ENCODE measurements at places on chromosomes 1 and 21.

GRCh38 chr1:114749835-114750234 is 7.9 kb downstream of the CSDE1 start:
- no peak for DNase-seq

- no peak for DNase-seq
These were observed 767.0 kb downstream of the MRPL39 start for GRCh38 chr21:24840287-24840686.

GRCh38 chr1:157419845-157420542 is 132.3 kb downstream of the FCRL5 start:
- no peak for DNase-seq

- DNase-seq = no peak
These were observed 172.6 kb downstream of the PLA2G4A start for GRCh38 chr1:187001198-187001889.

DNA sequence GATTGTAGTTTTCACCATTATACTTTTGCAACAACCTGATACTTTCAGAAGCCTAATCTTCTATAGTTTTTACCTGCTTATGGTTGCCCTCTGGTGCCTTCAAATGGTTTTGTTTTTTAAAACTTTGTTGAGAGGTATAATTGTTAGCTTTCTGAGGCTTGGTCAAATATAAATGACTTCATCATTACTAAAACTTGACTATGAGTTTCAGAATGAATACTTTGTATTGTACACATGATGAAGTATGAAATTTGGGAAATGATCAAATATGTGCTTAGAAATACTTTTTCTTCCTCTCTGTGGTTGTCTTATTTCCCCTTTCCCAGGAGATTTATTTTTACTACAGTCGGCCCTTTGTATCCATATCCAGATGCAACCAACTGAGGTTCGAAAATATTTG is 151.8 kb upstream of the B3GALT2 start:
- no peak for DNase-seq

DNA sequence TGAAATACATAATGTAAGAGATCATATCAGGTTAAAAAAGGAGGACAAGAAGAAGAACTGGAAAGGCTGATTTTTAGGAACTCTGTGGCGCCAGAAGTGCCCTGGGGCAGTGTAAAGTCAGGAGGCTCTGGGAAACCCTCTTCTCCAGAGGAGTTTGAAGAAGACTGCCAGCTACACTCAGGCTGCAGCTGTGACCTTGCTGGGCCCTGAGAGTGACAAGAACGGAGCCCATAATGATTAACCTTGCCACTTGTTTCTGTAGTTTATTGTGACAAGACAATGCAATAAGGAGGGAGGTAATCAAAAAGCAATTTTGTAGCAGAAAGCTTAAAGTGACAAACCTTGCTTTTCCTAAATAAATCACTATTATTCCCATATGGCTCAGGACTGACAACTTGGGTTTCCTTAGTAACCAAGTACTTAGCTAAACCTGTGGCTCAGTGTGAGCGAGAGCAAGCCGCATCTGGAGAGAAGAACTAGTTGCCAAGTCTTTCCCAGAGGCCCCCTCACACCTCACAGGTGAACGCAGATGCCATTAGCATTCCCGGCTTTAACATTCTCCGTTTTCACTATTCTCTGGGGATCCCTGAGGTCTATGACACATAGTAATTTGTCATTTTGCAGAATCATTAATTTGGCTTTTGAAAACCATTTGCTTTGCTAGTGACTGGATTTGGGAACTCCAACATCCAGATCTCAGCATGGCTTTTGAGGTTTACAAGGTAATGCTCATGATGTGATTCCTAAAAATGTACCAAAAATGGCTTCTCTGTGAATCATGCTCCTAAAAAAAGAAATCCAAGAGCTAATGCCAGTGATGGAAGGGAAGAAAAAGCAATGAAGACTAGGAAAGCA is 115.9 kb downstream of the OMA1 start:
- no peak for DNase-seq

DNA sequence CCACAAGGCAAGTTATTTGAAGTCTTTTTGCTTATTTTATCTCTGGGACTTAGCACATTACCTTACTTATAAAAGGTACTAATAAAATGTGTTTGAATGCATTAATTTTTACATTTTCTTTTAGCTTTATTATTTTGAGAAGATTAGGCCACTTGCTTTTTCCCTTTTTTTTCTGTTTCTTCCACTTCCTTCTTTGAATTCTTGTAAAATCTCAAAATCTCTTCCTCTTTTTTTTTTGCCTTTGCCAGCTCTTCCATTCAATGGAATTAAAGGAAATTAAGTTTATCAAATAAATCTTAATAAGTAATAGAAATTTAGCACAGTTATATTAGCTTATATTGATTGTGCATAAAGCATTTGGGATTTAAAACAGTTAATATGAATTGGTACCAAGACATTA is 260.9 kb downstream of the SRGAP2C start:
- no peak for DNase-seq

GRCh38 chr1:206737729-206738201 is 32.8 kb upstream of the IL19 start:
- DNase-seq = no peak

- DNase-seq = no peak
These were observed 53.5 kb downstream of the FNBP1L start for GRCh38 chr1:93501399-93501798.

DNA sequence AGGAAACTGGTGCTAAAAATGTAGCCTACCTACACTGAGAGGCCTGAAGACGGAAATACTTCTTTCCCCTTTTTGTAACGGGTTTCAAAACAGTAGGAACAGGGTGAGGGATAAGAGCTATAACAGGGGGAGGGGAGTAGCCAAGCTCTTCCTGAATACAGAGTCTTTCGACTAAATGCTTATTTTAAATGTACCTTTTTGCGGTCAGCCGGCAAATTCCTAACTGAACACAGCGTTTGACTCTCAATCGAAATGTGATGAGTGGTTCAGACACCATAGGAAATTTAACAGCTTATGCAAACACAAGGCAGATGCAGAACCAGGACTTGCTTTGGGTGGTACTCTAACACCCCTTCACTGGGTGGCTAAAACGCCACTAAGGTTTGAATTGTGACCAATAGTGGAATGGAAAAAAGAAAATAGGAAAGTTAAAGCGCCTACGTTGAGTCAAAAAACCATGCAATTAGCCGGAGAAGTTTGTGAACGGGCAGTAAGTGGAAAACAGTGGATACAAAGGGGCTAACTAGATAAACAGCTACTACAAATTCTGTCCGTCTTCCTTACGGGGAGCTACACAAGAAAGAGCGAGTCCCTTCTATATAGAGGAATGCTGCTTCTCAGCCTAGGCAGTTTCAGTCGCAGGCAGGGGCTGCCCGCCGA is 1.7 kb downstream of the EGLN1 start:
- DNase-seq = no peak

DNA sequence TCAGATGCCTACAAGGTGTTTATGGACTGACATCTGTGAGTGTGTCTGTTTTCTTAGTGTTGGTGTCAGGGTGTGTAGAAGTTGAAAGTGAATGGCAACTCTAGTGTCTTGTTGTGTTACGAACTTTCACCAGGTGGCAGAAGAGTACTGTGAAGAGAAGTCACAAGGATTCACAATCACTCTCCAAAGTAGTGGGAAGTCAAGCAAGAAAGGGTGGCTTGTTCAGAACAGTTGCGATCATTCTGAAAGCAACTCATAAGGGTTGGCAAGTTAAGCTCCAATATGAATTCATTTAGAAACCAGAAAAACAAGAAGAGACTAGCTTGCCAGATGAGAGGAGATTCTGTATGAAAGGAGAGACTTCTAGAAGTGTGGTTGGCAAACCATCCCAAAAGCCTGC is 86.1 kb downstream of the FASLG start:
- peak; percentile 70 for DNase-seq

DNA sequence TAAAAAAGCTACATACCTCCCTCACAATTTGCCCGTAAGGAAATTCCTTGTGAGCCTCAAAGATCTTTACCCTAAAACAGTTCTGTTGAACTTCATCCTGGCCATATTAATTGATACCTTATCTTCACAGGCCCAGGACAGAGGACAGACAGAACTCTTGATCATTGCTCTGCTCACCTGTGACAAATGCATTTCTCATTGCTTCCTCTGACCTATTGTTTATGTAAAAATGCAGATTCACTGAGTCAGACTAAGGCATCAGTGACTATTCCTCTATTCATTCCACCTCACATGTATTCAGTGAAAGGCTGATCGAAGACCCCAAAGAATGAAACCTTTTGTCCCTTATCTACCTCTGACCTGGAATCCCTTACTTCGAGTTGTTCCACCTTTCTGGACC is 61.0 kb downstream of the BACH1 start:
- no peak for DNase-seq

DNA sequence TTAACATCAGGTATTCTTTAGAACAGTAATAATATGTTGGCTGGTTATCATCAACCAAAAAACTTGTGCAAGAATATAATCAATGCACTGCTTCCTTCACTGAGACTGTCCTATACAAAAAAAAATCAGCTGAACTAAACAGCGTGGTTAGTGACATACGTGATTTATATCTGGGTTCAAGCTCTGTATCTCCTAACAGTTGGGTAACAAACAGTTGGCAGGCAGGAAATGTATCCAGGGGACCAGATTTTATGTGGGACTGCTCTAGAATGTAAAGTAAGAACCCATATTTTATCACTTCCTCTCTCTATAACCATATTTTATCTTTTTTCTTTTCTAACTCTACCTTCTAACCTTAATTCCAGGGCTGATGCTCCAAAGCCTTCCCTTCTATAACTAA is 8.0 kb downstream of the ACBD6 start:
- DNase-seq = no peak

- no peak for DNase-seq
These were observed 1784.5 kb downstream of the MRPL39 start for GRCh38 chr21:23822760-23823159.

DNA sequence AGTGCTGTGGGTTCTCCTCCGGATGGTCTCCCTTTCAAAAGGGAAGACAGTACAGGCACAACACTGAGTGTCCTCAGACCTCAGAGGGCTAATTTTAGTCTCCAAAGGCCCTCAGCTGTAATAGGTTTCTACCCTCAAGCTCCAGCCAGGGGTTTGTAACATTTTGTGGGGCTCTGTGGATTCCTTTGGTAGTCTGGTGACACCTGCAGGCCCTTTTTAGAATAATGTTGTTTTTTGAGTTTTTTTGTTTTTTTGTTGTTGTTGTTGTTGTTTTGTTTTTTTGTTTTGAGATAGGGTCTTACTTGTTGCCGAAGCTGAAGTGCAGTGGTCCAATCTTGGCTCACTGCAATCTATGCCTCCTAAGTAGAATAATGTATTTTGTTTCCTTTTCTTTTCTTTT is 15.0 kb upstream of the TMEM201 start:
- DNase-seq = peak; percentile 24

GRCh38 chr1:218371927-218372672 is 27.0 kb downstream of the TGFB2 start:
- no peak for DNase-seq

DNA sequence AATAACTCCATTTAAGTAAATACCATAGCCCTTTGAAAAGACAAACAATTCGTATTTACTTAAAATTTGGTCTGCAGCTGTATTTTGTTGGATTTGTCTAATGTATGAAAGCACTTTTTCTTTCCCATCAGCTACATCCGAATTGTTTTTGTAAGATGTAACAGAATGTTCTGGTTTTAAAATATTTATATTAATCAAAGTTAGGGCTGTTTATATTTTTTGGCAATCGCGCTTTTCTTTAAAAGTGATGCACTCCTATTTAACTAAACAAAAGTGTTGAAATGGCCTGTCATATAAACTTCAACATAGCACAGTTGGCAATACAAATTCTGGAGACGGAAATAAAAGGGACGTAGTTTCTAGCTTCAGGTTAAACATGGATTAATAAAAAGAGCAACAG is 216.3 kb upstream of the ADGRL2 start:
- DNase-seq = no peak

GRCh38 chr1:221200464-221200863 is 321.2 kb downstream of the HLX start:
- DNase-seq = no peak

DNA sequence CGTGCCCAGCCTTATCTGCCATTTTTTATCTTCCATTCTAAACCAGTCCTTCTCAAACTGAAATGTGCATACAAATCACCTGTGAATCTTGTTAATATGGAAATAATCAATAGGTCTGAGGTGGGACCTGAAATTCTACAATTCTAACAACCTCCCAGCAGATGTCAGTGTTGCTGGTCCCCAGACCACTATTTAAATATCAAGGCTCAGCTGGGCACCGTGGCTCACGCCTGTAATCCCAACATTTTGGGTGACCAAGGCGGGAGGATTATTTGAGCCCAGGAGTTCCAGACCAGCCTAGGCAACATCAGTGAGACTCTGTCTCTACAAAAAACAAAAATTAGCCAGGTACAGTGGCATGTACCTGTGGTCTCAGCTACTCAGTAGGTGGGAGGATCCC is 4.1 kb downstream of the UQCRHL start:
- DNase-seq = peak; percentile 35

DNA sequence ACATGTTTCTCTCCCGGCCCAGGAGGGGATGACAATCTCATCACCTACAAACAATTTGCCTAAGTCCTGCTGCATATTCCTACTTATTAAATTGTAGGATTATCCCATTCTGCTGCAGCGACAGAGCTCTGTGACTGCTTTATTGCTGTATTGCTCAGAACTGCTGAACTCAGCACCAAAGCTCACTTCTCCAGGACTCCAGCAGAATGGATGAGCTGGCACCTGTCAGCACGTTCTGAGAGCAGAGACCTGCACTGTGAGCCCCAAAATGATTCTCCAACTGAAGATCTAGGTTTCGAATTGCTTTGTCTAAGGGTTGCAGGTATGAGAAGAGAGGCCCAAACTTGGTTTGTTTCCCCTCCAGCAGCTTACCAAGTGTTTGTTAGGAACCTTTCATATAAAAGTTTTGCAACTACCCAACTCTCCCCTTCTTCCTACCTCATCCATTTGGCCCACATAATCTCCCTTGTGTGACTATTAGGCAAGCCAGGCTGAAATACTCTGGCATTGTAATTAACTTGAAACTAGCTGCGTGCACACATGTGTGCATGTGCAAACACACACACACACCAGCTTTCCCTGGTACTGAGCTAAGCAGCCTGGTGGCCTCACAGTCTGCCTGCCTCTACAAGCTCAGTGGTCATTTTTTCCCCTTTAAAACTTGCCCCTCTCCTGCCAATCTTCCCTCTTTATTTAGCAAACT is 161.4 kb upstream of the CAMK1G start:
- no peak for DNase-seq

DNA sequence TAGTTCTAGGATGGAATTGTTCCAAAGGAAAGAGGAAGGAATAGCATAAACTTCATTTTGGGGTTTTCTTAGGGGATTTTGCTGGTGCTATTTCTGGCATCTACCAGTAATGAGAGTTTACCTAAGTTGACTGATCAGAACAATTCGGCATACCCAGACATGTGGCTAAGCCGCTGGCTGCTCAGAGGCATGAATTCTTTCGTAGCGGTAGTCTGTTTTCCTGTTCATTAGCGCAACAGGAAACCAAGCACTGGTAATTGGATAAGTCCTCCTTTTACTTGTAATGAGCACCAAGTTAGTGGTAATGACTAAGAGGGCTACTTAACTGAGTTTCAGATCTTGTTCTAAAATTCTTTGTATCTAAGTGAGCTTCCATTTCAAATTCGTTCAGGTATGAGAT is 38.6 kb downstream of the C21orf91 start:
- peak; percentile 84 for DNase-seq

GRCh38 chr1:246417813-246418564 is 89.1 kb downstream of the SMYD3 start:
- no peak for DNase-seq

- no peak for DNase-seq
These were observed 3.1 kb downstream of the LCE3D start for GRCh38 chr1:152577168-152577567.

GRCh38 chr1:174262349-174263241 is 103.3 kb downstream of the RABGAP1L start:
- peak; percentile 36 for DNase-seq

GRCh38 chr1:86515597-86515996 is 31.3 kb upstream of the CLCA4 start:
- DNase-seq = no peak
